Activated CD8-positive, alpha-beta memory T cell treated with anti-CD3 and anti-CD28 coated beads, Interleukin-2, amount 50 U/mL, for 4 hours (primary cell): ENCODE measurements at places on chromosomes 2 and 18.

DNA sequence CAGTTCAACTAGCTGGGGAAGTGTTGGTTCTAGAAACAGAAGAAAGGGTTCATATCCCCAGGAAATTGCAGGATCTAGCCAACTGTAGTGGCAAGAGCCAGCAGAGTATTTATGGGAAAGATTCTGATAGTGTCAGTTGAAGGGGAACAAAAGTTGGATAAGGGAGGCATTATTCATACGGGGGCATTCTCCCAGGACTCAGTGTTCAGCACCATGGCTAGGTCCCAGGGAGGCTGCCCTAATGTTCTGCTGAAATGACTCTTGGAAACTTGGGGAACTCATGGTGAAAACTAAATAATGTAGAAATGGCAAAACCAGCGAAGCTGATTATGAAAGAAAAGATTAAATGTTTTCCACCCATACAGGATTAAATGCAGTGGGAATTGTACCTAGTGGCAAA is 543.7 kb downstream of the TRIB2 start:
- DNase-seq = no peak

DNA sequence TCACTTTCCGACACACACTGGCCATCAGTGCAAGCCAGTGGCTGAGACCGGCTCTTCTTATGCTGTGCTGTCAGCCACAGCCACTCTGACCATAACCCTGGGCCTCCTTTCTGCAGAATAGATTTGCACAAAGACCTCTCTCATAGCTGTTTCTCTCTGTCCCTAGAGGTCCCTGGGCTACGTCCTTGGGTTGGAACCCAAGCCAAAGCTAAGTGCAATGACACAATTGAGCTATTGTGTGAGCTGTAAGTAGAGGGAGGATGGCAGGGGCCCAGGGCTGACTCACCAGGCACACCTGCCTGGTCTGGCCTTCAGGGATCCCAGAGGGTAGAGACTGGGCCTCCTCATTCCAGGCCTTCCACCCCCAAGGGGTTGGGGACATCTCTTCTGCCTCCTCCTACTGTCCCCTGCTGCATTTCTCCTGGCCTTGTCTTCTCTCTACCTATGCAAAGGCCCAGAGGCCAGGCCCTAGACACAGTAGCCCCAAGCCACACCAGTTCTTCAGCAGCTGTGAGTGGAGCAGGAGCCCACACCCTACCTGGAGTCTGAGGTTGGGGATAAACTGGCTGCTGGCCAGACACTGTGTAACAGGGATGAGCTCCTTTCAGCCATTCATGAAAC is 174.6 kb downstream of the NCK2 start:
- no peak for DNase-seq

DNA sequence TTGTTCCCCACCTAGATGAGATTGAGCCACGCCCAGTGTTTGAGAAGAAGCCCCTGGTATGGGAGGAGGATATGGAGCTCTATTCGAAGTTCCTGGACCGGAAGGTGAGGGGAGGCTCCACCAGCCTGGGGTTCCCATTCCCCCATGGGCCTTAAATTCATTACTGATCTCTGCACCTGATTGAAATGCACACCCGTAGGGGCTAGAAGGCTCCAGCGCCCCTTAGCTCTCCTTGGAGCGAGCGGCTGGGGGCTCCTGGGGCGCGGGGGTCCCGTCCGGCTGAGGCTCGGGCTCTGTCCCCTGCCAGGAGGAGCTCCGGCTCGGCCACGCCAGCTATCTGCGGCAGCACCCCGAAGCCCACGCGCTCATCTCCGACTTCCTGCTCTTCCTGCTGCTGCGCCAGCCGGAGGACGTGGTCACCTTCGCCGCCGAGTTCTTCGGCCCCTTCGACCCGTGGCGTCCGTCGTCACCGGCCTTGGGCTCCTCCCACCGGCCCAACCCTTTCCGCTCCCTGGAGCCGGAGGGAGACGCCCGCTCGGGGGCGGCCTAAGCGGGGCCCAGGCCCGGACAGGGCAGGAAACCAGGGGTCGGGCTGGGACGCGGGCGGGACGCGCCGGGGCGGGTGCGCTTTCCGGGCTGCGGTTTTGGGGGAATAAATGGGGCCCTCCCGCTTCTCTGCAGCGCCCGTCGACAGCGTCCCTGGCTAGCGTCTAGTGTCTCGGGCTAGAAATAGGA is 10.9 kb downstream of the CATIP start:
- peak; percentile 66 for DNase-seq

GRCh38 chr2:224041554-224041953 is 2.5 kb upstream of the SERPINE2 start:
- no peak for DNase-seq

GRCh38 chr2:64538764-64539433 is 14.8 kb downstream of the AFTPH start:
- DNase-seq = no peak

- no peak for DNase-seq
Observed at GRCh38 chr18:3055186-3055728, 42.3 kb upstream of the LPIN2 start.

- no peak for DNase-seq
Observed at GRCh38 chr2:105712981-105713596, 31.6 kb upstream of the NCK2 start.

GRCh38 chr2:100064592-100065428 is 77.6 kb downstream of the AFF3 start:
- no peak for DNase-seq

GRCh38 chr18:59569390-59569791 is 127.8 kb downstream of the CCBE1 start:
- no peak for DNase-seq

DNA sequence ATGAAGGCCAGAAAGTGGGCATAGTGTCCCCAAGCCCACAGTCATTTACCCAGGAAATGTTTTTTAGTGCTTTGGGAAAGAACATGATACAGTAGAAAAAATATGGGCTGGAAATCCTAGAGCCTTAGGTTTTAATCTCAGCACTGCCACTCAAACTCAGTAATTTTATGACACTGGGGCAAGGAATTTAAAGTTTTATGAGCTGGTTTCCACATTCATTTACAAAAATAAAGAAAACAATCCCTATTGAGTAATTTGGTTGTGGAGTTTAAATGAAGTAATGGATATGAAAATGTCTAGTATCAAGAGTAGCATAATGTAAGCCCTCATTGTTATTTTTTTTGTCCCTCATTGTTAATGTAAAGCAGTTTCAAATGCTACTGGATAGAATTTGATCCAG is 51.5 kb upstream of the FRZB start:
- no peak for DNase-seq

DNA sequence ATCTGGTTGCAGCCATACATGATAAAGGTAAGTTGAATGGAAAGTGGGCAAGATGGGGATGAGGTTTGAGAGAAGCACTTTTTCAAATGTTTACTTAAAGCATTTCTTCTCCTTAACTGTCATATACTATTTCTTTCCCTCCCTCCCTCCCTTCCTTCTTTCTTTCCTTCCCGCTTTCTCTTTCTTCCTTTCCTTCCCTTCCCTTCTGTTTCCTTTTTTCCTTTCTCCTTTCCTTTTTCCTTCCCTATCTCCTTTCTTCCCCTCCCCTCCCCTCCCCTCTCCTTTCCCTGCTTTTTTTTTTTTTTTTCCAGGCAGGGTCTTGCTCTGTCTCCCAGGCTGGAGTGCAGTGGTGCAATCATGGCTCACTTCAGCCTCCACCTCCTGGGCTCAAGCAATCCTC is 5.6 kb downstream of the SLC3A1 start:
- DNase-seq = no peak

- DNase-seq = no peak
Observed at GRCh38 chr2:27185331-27186026, 26.4 kb upstream of the ATRAID start.
